KBM-7 (cell line): ENCODE measurements at places on chromosomes 16 and 17.

- no peak for DNase-seq
These were observed 214.4 kb upstream of the CHMP6 start for GRCh38 chr17:80777274-80777673.

GRCh38 chr17:806346-806745 is 24.2 kb downstream of the MRM3 start:
- DNase-seq: no peak

- DNase-seq: no peak
These were observed 100.0 kb downstream of the XYLT1 start for GRCh38 chr16:17370731-17371285.

DNA sequence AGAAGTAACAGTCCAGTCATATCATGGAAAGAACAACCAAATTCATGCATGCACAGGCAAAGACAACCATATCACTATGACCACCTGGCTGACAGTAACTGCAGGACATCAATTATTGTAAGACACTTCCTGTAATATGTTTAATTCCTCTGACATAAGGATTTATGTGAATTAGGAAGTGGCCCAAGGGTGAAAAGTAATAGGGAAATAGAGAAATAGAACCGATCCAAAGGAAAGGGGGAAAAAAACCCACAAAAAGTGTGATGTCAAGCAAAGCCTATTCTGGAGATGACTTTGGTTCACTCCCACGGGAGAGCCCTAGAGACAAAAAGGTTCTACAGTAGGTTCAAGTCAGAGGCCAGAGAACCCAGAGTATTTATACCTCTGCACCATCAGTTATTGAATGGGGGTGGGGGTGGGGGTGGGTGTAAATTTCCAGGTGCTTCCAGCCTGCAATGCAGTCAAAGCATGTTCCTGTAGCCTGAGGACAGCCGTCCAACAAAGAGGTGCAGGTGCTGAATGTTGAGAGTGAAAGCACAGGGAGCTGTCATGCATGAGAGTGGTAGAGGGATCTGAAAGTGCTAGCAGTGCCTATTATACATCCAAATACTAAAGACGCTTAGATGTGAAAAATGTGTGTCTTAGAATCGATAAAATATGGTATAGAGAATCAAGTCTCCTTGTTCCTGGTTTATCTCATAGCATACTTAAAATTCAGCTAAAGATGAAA is 95.6 kb upstream of the HLF start:
- DNase-seq: no peak

- no peak for DNase-seq
These were observed 6.4 kb downstream of the TRPV3 start for GRCh38 chr17:3551189-3551588.
